ENCODE measurements at places on chromosomes 4 and X. TPM values are rescaled to one million over a fixed set of nuclear protein-coding genes. Genes with fewer than 3 reads are reported as not detected.

DNA sequence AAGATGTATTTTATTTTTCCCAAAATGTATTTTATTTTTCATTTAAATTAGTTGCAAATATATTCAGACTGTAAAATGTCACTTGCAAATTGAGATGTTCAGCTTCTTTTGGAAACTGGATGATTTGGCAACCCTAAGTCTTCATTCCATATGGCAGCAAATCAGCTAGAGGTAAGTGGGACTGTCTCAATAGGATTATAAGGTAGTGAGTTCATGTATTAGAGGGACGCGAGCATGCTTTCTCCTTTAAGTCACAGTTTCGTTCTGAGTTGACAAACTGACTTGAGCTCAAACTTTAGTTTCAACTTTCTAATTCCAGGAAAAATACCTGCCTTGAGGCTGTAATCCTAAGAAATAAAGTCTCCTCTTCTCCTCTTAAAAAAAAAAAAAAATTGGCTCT lies 44.2 kb upstream of the TMEM131L start:
- DNase-seq, result no peak

DNA sequence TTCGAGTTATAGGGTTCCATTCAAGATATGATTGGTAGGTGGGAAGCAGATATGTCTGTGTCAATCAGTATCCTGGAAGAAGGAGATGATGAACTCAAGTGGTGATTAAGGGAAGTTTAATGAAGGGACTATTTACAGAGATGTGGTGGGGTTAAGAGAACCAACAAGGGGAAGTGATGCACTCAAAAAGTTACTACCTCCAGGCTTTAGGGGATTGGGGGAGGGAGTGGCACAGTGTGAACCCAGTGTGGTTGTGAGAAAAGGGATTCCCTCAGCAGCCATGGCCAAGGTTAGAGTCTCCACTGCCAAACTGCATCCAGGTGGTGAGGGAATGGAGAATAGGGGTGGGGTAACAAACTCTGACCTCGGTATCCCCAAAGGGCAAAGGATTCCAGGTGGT lies 27.9 kb downstream of the PKD2 start:
- DNase-seq, result no peak

LGI2 gene
- polyA plus RNA-seq, result 1.4 TPM

- no peak for DNase-seq
Measured at GRCh38 chr4:112270640-112271421, 14.9 kb downstream of the TIFA start.

GRCh38 chr4:2803624-2804448 lies 11.0 kb downstream of the SH3BP2 start:
- DNase-seq, result peak; percentile 75

WAS gene
- 53.5 TPM for polyA plus RNA-seq

CLCN4 gene
- polyA plus RNA-seq, result 0.64 TPM

CTAG1B gene
- polyA plus RNA-seq, result not detected

GLRA3 gene
- polyA plus RNA-seq, result 0.04 TPM

- no peak for DNase-seq
Measured at GRCh38 chr4:102139932-102140331, 205.3 kb downstream of the SLC39A8 start.
